ENCODE measurements at places on chromosomes 5 and 9. TPM values are rescaled to one million over a fixed set of nuclear protein-coding genes. Genes with fewer than 3 reads are reported as not detected.

- DNase-seq = no peak
- peaks cover 34% of the 10 kb centered on the region for H3K27me3 ChIP-seq
- no peak overlapping the region for H3K27ac ChIP-seq
- no peaks in the 10 kb centered on the region for H3K36me3 ChIP-seq
Observed at GRCh38 chr5:1642621-1643061, 118.9 kb upstream of the LPCAT1 start.

Gene SPATA9
- not detected for total RNA-seq

DNA sequence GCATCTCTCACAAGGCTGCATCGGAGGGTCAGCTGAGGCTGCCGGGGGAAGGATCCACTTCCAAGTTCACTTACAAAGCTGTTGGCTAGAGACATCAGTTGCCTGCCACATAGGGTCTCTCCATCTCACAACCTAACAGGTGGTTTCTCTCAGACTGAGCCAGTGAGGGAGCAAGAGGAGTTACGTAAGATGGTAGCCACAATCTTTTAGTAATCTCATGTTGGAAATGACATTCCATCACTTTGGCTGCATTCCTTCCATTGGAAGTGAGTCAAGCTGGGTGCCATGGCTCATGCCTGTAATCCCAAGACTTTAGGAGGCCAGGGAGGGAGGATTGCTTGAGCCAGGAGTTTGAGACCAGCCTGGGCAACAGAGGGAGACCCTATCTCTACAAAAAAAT is 7.4 kb upstream of the GRK6 start:
- no peak for DNase-seq
- 0 out of 2 replicates have a peak, but pooled peaks cover 5% of the 10 kb centered on the region for H3K27me3 ChIP-seq
- no peaks in the 10 kb centered on the region for H3K4me1 ChIP-seq
- no peaks in the 10 kb centered on the region for H3K36me3 ChIP-seq
- H3K4me3 ChIP-seq = no peak overlapping the region

Gene TMEM171
- total RNA-seq = 1.7 TPM

DNA sequence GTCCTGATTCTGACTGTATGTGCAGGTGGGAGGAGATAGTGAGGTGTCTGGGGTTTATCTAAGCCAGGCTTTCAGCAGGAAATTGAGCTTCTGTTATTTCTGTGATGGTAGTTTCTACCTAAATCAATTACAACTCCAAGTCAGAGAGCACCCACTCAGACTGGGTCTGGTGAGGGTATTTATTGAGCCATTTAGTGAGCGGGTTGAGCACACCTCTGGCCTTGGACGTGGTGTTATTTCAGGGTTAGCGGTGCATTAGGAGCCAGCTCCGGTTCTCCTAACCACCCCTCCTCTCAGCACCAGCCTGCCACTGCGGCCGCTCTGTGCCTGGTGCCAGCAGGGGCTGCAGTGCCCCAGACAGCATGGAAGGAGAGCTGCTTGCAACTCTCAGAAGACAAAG is 238.9 kb downstream of the CACNA1B start:
- H3K4me3 ChIP-seq = no peak overlapping the region
- DNase-seq = no peak
- no peak overlapping the region for H3K27ac ChIP-seq
- no peaks in the 10 kb centered on the region for H3K4me1 ChIP-seq
- H3K27me3 ChIP-seq = no peaks in the 10 kb centered on the region
- no peaks in the 10 kb centered on the region for H3K36me3 ChIP-seq

DNA sequence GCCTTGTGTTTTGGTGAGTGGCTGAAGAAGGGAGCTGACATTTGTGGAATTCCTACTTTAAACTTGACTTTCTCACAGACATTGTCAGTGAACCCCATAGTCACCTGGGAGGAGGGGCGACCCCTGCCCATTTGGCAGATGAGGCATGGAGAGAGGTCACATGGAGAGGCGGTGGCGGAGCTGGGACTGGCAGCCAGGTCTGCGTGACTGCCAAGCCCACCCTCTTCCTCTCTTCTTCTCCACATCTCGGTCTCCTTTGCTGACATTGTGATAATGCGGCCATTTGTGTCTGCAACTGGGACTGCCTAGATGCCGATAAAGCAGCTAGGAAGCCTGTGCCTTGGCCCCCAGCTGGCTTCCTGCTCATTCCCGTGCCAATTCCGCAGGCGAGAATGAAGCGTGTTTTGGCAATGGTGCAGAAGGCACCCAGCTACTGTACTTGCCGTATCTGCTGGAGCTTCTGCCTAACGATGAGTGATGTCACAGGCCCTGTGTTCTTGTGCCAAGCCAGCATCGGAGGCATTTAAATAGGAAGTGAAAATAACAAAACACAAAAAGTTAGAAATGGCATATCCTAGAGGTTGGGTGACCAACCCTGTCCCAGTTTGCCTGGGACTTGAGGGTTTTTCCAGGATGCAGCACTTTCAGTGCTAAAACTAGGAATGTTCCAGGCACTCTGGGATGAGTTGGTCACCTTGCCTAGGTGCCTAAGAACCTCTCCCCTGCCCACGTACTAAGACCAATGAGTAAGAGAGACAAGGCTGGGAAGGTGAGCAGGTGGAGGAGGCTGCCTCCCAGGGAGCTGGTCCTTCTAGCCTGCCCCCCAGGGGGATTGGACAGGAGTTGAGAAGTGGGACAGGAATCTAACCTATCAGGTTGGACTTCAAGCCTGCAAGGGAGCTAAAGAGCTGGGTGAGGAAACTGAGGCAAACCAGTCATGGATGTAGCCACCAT is 23.6 kb downstream of the OLFML2A start:
- no peak overlapping the region for H3K4me3 ChIP-seq
- H3K27me3 ChIP-seq = no peaks in the 10 kb centered on the region
- no peak overlapping the region for H3K27ac ChIP-seq
- no peaks in the 10 kb centered on the region for H3K4me1 ChIP-seq

Gene PCDHA4
- 12.5 TPM for total RNA-seq

DNA sequence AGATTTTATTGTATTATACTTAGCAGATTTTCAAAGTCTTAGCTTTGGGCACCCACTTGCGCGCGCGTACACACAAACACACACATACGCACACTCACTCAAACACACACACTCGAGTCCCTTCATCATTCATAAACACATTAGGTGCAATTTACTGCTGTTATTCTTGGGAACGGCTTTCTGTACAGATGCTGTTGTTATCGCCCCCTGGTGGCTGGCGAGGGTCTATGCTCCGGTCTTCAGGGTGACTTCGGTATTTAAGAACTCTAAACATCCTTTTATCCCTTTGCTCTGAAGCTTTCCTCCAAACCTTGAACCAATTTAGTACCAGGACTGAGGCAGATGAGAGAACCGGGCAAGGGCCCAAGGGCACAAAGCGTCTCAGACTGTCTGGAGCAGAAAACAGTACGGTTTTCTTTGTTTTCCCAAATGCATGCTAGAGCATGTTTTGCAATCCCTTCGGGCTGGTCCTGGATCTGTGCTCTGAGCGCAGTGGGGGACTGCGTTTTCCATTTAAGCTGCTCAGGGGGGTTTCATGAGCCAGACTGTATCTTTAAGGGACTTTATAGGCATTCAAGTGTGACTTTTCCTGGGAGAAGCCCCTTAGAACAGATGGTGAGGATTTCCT is 1.7 kb upstream of the SLIT3 start:
- no peak overlapping the region for H3K27ac ChIP-seq
- peaks cover 12% of the 10 kb centered on the region for H3K4me1 ChIP-seq
- peak; percentile 88 for DNase-seq
- H3K27me3 ChIP-seq = peaks cover 40% of the 10 kb centered on the region

Gene NR2F1
- not detected for total RNA-seq

DNA sequence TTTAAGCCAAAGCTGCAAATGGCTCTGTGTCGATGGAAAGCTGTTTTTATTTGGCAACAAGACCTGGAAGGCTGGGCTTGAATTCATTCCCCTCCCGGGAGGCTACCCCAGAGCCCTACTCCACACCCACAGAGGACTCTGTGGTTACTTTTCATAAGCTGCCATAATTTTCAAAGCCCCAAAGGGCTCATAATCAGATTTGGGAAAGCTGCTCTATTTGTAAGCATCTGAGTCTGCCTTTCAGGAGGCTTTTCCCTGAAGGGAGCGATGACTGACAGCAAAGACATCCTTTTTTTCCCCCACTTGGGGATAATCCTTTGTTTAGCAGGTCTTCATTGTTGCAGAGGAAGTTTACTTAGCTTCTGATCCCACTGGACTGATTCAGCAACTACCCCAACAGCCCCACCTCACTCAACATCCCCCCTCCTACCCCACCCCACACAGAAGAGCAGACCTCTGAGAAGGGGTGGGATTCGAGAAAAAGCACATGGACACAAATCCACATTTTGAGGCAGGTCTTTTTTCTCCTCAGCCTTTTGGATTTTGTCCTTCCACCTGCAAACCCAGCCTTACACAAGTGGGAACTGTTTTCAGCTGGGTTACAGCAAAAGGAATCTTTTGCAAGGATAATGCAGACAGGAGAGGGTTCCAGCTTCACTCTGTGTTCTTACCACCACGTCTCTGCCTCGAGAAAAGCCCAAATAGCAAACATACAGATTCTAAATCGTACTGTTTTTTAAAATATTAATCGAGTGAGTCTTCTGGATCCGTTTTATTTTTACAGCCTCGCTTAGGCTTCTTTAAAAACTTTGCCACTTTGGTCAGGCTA is 244.4 kb upstream of the TUT7 start:
- no peak overlapping the region for H3K4me3 ChIP-seq
- no peaks in the 10 kb centered on the region for H3K36me3 ChIP-seq
- no peaks in the 10 kb centered on the region for H3K27me3 ChIP-seq
- no peak overlapping the region for H3K27ac ChIP-seq
- H3K4me1 ChIP-seq = peaks cover 20% of the 10 kb centered on the region
- DNase-seq = no peak

Gene WNK2
- total RNA-seq = 102 TPM

GRCh38 chr5:90095292-90096060 is 314.1 kb downstream of the CETN3 start:
- H3K27ac ChIP-seq = no peak overlapping the region
- no peaks in the 10 kb centered on the region for H3K4me1 ChIP-seq
- no peaks in the 10 kb centered on the region for H3K27me3 ChIP-seq
- H3K36me3 ChIP-seq = no peaks in the 10 kb centered on the region
- no peak for DNase-seq

GRCh38 chr9:14574173-14574572 is 119.1 kb downstream of the ZDHHC21 start:
- H3K27me3 ChIP-seq = no peaks in the 10 kb centered on the region
- H3K27ac ChIP-seq = no peak overlapping the region
- H3K4me1 ChIP-seq = no peaks in the 10 kb centered on the region

Gene HTR1A
- 4.7 TPM for total RNA-seq

Gene SVEP1
- total RNA-seq = 0.63 TPM

Gene RPL37
- total RNA-seq = 104 TPM

Gene IL3
- total RNA-seq = not detected

DNA sequence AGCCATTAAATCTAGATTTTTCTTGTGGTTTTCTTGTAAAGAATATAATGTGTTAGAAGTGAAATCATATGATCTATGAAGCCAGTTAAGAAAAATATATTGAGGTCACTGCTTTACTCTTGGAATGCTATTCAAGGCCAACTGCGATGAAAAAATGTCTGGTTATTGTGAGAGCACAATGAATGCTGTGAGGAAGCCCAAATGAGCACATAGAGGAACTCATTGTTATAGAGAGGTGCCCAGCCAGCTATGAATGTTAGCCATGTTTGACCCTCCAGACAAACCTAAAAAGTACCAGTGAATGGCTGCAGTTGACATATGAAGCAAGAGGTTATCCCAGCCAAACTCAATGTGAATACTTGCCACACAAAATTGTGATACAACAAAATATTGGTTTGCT is 359.8 kb upstream of the FAM174A start:
- H3K4me3 ChIP-seq = no peak overlapping the region
- no peak overlapping the region for H3K27ac ChIP-seq
- no peaks in the 10 kb centered on the region for H3K27me3 ChIP-seq
- no peak for DNase-seq

- H3K4me1 ChIP-seq = no peaks in the 10 kb centered on the region
- no peaks in the 10 kb centered on the region for H3K27me3 ChIP-seq
- H3K4me3 ChIP-seq = no peak overlapping the region
Observed at GRCh38 chr9:13661014-13661413, 381.5 kb upstream of the MPDZ start.

GRCh38 chr5:84623019-84623418 is 238.3 kb upstream of the EDIL3 start:
- no peak overlapping the region for H3K27ac ChIP-seq
- no peak for DNase-seq
- no peaks in the 10 kb centered on the region for H3K36me3 ChIP-seq
- no peaks in the 10 kb centered on the region for H3K27me3 ChIP-seq
- H3K4me1 ChIP-seq = no peaks in the 10 kb centered on the region

Gene ADAMTS13
- total RNA-seq = 3.1 TPM

Gene IFNA2
- not detected for total RNA-seq

Gene FOXD4L5
- total RNA-seq = not detected

DNA sequence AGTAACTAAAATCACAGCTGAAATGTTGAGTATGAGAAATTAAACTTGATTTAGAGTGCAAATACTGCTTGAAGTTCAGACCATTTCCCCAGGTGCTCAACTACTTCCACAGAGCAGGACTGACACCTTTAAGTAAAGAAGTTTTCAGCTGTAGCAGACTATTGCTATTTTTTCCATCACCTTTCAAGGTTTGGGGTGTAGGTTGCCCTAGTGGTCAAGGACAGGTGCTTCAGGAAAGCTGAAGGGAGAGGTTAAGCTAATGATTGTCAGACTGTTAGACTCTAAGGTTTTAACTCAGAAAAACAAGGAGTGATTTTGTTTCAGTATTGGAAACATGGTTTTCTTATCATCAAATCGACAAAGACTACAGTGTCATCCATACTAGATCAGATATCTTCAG is 162.1 kb downstream of the CCDC192 start:
- no peaks in the 10 kb centered on the region for H3K4me1 ChIP-seq
- no peaks in the 10 kb centered on the region for H3K36me3 ChIP-seq
- H3K27ac ChIP-seq = no peak overlapping the region
- no peaks in the 10 kb centered on the region for H3K27me3 ChIP-seq
- DNase-seq = peak; percentile 44

Gene SPINK7
- total RNA-seq = not detected

Gene SPARC
- total RNA-seq = 218 TPM

- no peak for DNase-seq
- no peak overlapping the region for H3K27ac ChIP-seq
- H3K36me3 ChIP-seq = no peaks in the 10 kb centered on the region
Observed at GRCh38 chr5:179165421-179166170, 105.4 kb downstream of the ZNF354C start.

Gene P4HA2
- 10.3 TPM for total RNA-seq

GRCh38 chr9:21555911-21556310 is 73.8 kb upstream of the IFNE start:
- H3K4me1 ChIP-seq = peaks cover 66% of the 10 kb centered on the region
- peaks cover 24% of the 10 kb centered on the region for H3K27me3 ChIP-seq
- no peak overlapping the region for H3K4me3 ChIP-seq
- H3K27ac ChIP-seq = no peak overlapping the region

DNA sequence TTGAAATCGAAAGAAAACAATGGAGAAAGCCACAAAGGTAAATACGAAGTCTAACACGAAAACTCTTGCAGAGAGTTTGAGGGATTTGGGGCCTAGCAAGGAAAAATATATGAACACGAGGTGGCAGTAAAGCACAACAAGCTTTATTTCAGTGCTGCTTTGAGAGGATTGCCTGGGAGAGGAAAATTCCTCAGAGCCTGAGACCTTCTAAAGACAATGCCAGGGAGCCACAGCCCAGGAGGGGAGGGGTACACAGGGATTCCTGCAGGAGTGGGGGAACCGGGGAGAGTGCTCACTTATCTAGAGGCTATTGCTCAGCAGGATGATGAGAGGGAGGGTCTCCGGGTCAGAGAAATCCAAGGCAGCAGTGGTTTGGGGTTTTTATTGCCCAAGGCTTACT is 134.9 kb upstream of the ADCY2 start:
- no peak overlapping the region for H3K4me3 ChIP-seq
- peaks cover 12% of the 10 kb centered on the region for H3K4me1 ChIP-seq
- DNase-seq = peak; percentile 99
- no peaks in the 10 kb centered on the region for H3K27me3 ChIP-seq
